NCI-H226 (cell line): ENCODE measurements at places on chromosomes 5 and 9.

DNA sequence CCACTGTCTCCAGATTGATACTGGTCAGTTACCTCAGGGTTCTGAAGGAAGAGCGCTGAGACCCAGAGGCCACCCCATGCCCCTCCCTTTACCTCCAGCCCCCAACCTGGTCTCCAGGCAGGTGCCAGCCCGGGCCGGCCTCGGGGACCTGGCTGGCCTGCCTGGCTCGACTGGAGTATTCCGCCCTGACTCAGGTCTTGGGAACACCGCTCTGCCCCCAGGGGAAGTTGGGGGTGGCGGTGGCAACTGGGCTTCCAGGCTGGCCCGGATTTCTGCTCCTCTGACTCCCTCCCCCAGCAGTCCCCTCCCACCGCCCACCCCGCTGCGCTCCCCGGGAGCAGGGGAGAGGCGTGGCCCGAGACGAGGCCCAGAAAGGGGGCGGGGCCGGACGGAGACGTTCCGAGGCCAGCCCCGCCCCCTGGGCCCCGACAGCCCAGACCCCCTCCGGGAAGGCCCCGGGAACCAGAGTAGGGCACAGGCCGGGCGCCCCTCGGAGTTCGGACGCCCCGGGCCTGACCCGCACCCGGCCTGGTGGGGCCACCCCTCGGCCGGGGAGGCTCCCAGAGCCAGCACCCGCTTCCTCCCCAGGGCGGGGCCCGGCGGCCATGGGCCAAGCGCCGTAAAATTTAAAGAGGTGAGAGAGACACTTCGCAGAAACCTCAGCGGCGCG is 82.5 kb upstream of the ZBTB43 start:
- peak; percentile 82 for DNase-seq

GRCh38 chr5:120450910-120451309 is 13.2 kb upstream of the PRR16 start:
- DNase-seq = no peak

DNA sequence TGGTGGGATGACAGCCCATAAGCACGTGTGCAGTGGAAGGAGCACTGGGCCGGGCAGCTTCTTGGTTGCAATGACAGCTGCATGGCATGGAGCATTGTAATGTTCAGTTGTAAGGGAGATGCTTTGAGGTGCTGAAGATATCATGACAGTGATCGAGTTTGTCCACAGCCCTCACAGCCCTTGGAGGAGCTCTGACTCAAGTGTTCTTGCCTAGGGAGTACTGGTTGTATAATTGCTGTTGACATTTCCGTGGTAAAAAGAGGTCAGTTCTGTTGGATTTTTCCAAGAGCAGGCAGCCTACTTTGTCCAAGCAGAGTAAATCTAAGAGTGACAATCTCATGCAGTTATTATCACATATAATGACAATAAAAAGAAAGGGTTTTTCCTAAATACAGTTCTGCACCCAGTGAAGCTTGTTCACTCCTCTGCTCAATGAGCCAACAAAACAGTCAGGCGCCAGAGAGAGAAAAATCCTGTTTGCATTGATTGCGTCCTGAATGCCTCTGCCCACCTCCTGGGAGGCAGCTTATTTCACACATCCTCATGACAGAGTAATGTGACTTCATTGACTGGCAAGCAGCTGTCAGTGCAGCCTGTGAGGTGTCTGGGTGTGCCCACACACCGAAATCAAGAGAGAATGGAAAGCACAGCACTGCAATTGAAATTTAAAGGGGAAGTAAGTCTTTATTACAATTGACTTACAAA is 248.0 kb downstream of the NTRK2 start:
- DNase-seq = no peak

- DNase-seq = peak; percentile 81
Measured at GRCh38 chr9:88533951-88534455, 975 bp upstream of the NXNL2 start.

- DNase-seq = no peak
Measured at GRCh38 chr5:129001841-129002526, 36.7 kb downstream of the SLC27A6 start.

GRCh38 chr5:33401482-33402390 is 39.0 kb upstream of the TARS1 start:
- DNase-seq = peak; percentile 63
